ENCODE measurements at places on chromosomes 2 and 18.

DNA sequence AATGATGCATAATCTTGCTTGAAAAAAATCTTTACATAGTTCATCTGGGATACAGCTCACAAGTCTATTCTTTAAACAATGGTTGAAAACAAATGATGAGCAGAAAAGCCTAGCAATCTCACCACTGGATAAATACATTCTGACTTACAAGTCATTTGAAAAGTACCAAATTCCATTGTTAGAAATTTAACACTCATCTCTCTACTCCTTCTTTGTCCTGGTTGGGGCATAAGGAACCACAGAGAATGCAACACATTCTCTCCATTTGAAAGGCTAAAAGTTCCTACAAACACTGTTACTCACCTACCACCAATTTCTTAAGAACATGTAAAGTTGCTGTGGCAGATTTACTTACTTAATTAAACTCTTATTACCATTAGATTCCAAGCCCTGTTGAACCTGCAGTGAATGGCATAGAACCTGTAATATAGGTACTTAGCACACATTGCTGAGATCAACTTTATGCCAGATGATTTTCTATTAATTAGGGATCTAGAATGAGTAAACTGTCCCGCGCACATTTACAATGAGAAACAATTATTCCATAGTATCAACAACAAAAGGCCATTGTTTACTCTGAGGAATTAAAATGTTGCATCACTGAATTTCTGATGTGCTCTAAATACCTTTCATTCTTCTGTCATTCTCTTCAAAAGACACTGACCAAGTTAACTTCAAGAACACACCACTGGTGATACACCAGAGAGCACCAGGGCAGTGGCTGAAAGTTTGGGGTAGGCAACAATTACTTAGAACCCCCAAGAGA, 69.6 kb downstream of the CABYR start:
- no peak for DNase-seq

GRCh38 chr2:165902934-165903333, 50.6 kb downstream of the TTC21B start:
- DNase-seq, result peak; percentile 6

DNA sequence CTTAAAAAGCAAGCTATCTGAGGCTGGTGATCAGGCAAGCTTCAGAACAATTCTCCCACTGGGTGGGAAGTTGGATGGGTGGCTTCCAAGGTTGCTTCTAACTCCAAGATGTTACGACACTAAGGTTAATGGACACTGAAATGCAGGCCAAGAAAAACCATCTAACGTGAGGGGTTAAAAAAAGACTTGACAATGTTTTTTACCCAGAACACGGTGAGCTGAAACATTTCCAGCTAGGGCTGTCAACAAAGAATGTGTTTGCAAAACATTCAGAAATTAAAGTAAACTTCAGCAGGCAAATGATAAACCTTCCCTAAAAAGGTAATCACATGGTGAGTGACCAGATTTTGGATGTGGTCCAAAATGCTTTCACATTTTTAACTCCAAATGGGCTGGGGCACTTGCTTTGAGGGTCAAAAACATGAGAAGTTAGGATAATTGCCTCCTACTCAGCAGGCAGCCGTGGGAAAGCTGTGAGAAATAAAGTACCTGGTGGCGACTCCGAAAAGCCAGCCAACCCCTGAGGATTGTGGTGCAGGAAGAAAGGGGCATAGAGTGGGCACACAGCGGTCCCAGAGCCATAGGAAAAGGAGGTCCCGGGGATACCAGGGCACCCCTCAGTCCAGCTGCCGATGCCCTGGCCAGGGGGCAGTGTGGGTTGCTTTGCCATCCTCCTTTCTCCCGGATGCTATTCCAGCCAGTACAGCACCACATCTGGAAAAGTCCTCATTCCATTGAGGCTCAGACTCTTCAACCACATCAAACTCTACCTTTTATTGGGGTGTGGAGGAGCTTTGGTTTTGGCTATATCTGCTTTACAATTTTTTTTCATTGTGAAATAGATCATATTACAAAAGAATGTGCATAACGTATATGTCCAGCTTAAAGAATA, 90.0 kb upstream of the ATL2 start:
- no peak for DNase-seq

GRCh38 chr2:96239091-96239490, 26.7 kb downstream of the TMEM127 start:
- DNase-seq, result no peak

DNA sequence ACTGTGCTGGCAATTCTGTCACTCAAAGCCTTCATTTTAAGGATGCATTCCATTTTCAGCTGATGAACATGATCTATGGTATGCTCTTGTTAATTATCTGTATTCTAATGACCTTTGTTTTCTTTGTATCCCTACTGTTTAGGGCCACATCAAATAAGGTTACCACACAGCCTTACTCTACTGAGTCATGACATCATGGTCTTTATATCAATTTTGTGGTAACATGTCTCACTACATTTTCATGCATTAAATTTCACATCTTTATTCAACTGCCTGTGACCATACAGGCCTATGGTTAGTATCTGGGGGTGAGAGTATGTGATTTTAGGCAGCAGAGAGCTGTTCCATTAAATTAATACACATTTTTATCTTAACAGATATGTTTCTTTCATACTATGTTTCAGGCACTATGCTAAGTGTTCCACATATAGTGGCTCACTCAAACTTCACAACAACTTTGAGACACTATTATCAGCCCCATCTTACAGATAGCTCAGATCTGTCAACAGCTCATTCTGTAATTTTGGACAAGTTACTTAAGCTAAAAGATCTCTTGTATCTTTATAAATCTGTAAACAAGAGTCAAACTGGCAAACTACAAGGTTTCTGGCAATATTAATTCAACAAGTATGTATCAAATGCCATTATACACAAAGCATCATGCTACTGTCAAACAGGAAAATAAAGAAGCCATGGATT, 18.0 kb downstream of the LRPPRC start:
- no peak for DNase-seq

- no peak for DNase-seq
Observed at GRCh38 chr2:3280683-3281520, 96.7 kb downstream of the EIPR1 start.

DNA sequence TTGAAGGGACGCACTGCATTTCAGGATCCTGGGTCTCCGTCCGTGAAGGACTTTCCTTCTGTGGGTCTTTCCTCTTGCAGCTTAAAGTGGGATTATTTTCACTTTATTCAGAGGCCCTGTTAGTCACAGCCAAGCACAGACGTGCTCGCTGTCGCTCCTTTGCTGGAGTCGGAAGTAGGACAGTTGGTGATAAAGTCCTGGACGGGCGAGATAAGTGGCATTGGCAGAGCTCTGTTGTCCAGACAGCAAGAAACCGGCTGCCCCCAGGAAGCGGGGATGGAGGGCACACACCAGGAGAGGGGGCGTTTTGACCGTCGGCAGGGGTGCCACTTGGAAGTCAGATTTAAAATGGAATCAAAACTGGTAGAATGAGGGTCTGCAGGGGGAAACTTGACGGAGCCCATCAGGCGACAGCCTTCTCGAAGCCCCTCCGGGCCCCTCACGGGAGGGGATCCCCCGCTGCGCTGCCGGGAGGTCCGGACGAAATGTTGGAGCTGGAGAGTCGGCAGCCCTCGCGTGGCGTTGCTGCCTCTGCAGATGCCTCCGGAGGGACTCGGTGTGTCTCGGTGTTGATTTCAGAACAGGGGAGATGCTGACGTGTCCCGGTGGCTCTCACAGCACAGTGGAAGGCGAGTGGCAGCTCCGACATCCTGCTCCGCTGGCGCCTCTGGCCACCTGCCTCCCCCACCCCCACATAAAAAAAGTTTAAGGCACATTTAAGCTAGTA, 124.2 kb downstream of the NFATC1 start:
- no peak for DNase-seq

DNA sequence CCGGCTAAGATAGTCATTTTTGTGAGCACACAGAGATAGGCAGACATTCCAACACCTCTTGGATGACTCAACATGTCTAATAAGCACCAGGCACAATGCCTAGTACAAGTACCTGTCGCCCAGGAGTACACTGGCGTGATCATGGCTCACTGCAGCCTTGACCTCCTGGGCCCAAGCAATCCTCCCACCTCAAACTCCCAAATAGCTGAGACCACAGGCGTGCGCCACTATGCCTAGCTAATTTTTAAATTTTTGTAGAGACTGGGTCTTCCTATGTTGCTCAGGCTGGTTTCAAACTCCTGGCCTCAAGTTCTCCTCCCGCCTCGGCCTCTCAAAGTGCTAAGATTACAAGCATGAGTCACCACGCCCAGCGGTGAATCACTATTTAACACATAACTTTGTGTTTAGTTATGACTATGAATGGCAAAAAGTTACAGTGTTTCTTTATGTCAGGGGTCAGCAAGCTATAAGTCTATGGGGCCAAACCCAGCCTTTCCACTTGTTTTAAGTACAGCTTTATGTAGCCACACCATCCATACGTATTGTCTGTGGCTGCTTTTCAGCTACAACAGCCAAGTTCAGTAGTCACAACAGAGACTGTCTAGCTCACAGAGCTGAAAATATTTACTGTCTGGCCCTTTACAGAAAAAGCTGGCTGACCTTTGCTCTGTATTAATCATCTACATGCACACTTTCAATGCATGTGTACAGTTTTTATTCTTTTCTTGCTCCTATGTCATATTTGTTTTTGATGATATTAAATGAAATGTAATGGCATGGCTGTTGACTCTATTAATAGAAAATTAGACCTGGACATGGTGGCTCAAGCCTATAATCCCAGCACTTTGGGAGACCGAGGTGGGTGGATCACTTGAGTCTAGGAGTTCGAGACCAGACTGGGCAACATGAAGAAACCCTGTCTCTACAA, 18.7 kb downstream of the ORC2 start:
- peak; percentile 72 for DNase-seq

GRCh38 chr18:22165603-22166068, 3.8 kb upstream of the GATA6 start:
- DNase-seq, result no peak

DNA sequence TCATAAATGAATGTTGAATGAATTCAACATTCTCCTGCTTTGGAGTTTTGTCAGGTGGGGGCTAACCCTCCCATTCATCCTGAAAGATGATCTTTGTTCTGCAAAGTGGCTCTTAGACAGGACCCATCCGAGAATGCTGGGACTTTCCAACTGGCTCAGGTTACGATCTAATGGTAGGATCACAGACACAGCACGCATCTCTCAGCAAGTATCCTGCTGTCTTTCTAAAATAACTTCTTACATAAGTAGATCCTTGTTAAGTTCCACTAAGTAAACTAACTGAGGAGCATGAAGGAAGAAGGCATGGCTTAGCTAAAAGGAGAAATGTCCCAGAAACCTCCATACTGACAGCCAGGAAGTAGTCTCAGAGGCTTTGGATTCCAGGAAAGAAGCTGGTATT, 23.7 kb downstream of the CYP27A1 start:
- no peak for DNase-seq

DNA sequence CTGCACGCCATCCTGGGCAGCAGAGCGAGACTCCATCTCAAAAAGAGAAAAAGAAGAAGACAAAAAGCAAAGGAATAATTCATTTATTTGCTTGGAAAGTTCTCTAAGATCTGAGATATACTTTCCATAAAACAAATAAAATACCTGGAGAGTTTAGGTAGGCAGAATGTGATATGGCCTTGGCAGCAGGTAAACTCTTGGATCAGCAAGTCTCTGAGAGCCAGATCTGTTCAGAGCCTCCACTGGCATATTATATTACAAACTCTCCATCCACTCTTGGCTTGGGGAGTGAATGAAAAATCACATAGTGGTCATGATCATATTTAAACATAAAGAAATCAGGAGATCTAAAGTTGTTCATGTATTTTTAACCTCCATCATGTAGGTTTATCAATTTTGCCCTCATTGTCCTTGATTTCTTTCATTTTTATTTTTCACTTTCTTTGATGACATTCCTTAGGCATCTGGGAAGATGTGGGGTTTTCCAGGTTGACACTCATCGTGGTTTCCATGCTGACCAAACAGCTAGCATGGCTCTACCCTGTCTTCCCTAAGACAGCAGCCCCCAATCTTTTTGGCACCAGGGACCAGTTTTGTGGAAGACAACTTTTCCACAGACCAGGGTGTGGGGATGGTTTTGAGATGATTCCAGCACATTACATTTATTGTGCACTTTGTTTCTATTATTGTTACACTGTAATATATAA, 10.2 kb downstream of the LRRFIP1 start:
- no peak for DNase-seq

DNA sequence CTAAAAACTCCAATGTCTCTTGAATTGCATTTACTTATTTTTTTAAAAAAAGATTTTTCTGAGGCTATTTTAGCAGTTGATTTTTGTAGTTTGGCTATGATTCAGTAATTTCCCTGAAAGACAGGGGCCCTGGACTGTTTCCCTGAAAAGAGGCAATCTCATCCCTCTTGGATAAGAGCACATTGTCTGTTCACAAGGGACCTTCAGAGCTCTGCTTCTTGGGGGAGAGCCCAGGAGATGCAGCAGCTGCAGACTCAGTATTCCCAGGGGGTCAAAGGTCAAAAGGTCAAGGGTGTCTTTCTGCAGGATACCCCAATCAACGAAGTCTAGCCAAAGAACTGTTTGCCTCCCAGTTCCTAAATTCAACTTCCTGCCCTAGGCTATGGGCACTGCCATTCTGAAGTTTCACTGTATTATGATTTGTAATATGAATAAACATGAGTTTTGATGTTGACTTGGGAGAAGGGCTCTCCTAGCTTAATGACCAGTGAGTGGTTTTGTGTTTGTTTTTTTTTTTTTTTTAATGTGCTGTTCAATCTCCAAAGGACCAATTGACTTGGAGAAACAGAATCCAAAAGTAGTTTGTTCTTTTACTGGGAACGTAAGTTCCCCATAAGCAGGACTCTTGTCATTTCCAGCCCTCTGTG, 157.0 kb upstream of the SERPINE2 start:
- DNase-seq, result no peak

DNA sequence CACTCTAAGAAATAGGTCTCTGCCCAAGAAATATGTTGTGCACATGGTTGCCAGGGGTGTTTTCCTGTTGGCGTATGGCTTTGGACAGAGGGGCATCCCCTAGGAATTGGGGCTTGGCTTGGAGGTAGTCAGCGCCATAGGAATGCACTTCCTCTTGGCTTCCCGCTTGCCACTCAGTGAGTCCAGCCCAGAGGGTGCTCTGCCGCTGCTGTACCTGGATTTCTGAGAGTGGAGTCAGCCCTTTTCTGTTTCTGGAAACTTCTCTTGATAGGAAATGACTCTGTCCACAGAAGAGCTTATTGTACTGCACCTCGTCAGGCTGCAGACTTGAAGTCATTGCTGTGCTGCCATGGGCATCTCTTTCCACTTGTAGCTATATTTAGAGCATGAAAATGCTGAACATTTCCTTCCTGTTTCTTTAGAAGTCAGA, 116.7 kb upstream of the MGAT5 start:
- peak; percentile 89 for DNase-seq

GRCh38 chr2:119486196-119486827, 38.0 kb downstream of the SCTR start:
- no peak for DNase-seq

GRCh38 chr2:136013136-136013685, 27.8 kb upstream of the DARS1 start:
- DNase-seq, result no peak

DNA sequence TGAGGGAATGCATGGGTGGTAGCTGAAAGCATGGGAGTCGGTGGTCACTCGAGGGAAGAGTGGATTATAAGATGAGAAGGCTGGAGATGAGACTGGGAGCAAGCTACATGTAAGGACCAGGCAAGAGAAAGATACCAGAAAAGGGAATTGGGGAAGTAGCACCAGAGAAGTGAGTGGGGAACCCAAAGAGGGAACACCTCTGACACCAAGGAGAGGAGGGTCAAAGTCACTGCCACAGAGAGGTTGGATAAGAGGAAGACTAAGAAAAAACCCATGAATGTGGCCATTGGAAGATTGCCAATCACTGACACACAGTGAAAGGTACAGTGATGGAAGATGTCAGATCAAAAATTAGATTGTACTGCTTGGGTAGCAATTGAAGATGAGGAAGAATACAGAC, 473.9 kb downstream of the BCL11A start:
- DNase-seq, result no peak

Data from RWPE1 (cell line).